ENCODE measurements at places on chromosomes 1 and 21. TPM values are rescaled to one million over a fixed set of nuclear protein-coding genes. Genes with fewer than 3 reads are reported as not detected.

Gene KCNK2
- 1.8 TPM for total RNA-seq

Gene PIK3R3
- total RNA-seq = 30.1 TPM

Gene SPRR1B
- total RNA-seq = not detected

Gene ASCL5
- total RNA-seq = not detected

Gene AMIGO1
- total RNA-seq = 7.8 TPM

Gene HNRNPU
- total RNA-seq = 254 TPM

Gene PLA2G2F
- not detected for total RNA-seq

Gene RIPK4
- total RNA-seq = 9.2 TPM

Gene IL23R
- total RNA-seq = not detected

Gene PRR9
- not detected for total RNA-seq

- DNase-seq = no peak
Observed at GRCh38 chr1:172487550-172487949, 43.7 kb upstream of the PIGC start.

DNA sequence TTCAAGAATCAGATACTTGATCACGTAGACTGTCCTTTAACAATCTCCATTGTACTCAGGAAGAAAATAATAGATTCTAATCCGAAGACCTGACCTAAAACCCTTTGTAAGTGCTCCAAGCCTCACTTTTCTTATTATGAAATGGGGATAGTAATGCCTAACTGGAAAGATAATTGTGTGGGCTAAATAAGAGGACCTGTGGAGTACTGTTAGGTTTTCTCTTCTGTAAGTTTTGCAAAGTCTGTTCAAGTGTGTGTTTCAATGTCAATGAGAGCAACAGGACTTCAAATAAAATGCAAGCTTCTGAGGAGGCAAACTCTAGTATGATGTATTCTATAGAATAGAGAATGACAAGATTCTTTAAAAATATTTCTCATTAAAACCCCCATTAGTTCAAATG is 348.6 kb downstream of the USP25 start:
- DNase-seq = no peak

DNA sequence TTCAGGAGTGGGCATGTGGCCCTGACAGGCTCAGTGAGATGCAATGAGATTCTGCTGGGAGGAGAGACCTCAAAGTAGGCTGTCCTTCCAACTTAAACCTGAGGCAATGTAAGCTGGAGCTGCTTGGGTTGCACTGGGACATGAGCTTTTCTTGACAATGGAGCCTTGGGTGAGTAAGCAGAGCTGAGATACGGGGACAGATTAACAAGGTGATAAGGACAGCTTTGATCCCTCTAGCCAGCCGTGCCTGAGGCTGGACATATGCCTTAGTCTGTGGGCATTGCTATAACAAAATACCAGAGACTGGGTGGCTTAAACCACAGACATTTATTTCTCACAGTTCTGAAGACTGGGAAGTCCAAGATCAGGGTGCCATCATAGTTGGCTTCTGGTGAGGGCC is 18.3 kb upstream of the NGF start:
- no peak for DNase-seq

- DNase-seq = no peak
Observed at GRCh38 chr1:87497380-87498203, 168.9 kb downstream of the LMO4 start.

GRCh38 chr21:41864311-41865001 is 14.7 kb downstream of the PRDM15 start:
- DNase-seq = no peak

GRCh38 chr1:42657201-42657600 is 1.0 kb upstream of the PPIH start:
- DNase-seq = no peak

DNA sequence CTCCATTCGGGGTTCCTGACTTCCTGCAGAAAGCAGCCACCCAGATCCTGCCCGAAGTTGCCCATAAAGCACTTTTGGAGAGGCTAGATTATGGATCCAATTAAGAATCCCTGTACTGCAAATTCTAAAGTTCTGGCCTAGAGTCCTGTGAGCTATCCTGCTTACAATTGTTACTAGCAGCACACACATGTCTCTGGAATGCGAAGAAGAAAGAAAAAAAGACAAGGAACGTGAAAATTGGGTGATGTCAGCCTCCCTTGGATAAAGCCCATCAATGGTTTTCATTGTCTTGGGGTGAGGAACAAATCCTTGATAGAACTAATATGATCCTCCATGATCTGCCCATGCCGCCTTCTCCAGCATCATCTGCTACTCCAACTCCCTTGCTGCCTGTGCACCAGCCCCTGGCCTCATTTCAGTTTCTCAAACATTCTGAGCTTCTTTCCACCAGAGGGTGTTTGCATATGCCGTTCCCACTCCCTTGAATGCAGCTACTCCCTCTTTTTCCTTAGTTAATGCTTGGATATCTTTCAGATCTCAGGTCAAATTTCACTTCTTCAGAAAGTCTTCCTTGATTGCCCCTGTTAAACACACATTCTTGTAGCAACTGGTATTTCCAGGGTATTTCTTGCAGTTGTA is 94.0 kb downstream of the ST6GALNAC5 start:
- no peak for DNase-seq

- peak; percentile 36 for DNase-seq
Observed at GRCh38 chr1:212234431-212235395, 50.5 kb upstream of the PPP2R5A start.

- no peak for DNase-seq
Observed at GRCh38 chr1:43621861-43622260, 28.1 kb upstream of the KDM4A start.

DNA sequence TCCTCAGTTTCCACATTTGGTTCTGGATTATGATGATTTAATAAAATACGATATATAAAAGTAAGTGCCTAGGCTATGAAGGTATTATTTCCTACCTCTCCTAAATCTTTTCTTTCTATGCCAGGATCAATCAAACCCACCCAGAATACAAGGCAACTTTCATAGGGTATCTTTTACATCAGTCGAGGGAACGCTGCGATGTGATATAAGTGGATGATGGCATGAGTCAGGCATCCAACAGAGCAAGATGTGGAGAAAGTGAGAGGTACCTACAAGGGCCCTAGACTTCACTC is 781 bp downstream of the TTLL7 start:
- no peak for DNase-seq

DNA sequence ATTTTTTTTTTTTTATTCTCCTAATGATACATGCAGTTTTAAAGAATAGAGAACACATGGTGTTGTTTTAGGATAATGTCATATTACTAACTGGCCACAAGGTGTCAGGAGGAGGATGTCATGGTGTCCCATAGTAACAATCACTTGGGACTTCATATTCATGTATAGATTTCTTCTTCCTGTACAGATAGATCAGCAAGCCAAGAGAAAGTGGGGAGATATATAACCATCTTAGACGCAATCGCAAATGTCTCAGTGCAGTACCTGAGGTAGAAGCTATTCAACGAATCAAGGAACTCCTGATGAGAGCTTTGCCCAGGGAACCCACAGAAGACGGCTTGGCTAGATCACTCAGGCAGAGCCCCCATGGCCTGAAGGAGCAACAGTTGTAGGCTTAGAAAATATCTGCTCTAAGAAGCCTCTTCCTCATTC is 12.3 kb downstream of the OR2T11 start:
- no peak for DNase-seq

GRCh38 chr1:91635763-91636162 is 135.1 kb downstream of the CDC7 start:
- no peak for DNase-seq

- no peak for DNase-seq
Observed at GRCh38 chr21:41366522-41367151, 4.8 kb downstream of the MX2 start.

GRCh38 chr21:38938343-38938742 is 132.6 kb downstream of the ETS2 start:
- DNase-seq = no peak

- no peak for DNase-seq
Observed at GRCh38 chr1:92051948-92052347, 22.2 kb downstream of the EPHX4 start.

DNA sequence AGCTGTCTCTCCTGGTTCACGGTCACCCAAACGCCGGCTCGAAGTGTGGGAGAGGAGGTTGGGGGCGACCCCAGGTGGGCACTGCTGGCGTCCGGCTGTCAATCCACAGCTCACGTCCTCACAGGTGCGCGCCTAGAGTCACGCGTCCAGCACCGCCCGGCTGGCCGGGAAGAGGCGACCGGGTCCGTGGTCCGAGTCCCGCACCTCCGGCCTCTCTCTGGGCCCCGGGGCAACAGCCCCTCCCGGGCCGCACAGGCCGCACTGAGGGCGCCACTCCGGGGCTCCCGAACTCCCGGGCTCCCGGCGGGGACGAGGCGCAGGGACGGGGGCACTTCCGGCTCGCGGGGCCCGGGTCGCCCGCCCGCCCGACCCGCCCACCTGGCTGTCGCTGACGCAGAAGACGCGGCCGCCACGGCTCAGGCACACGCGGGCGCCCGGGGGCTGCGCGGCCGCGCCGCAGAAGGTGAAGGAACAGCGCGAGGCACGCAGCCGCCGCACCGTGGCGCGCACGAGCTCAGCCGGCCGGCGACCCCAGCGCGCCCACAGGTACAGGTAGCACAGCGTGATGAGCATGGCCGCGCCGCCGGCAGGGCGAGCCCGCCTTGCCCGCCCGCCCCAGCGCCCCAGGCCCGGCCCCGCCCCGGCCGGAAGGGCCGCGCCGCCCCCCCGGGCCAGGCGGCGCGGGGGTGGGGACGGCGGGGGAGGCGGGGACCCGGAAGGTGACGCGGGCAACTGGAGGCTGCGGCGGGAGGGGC is at the start of gene HLCS:
Gene HLCS (minus strand): TSS at position 604 of the 755 bp plus-strand sequence. CDS start 31 bp downstream, at position 573.
- DNase-seq = no peak

DNA sequence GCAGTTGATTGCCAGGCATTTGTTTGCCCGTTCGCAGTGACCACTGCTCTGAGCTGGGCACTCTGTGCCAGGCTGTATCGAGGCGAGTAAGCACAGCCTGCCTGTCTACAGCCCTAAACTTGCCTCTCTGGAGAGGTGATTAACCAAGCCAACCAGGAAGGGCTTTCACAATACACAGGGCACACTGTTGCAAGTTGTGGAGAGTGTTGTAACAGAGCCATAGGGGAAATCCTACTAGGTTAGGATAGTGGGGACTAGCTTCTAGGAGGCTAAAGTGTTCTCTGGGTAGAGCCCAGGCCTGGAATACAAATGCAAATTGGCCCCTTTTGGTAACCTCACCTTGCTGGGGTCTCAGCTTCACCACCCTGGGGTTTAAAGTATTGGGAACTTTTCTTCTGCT is 23.8 kb downstream of the PRDM2 start:
- no peak for DNase-seq

DNA sequence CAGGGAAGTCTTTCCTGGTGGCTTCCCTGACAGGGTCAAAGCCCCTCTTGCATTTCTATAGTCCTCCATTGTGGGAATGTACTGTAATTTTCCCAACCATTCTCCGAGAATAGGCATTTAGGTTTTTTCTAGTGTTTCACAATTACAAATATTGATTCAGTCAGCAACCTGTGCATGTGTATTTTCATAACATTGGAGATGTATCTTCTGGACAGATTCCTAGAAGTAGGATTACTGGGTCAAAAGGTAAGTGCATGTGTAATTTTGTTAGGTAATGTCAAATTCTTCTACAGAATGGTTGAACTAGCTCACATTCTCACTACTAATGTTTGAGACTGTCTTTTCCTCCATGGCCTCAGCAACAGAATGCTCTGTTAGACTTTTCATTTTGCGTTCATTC is 8.3 kb upstream of the PLA2G2A start:
- no peak for DNase-seq

DNA sequence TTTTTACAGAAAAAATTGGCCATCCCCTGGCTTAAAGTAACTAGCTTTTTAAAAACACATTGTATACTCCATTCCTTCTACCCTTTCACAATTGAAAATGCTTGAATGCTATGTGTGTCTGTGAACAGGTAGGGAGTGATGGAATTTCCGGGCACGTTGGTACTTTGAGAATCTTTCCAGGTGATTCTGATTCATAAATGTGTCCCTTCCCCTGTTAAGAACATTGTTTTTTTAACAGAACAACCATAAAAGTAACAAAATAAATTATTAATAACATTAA is 57.4 kb upstream of the QSOX1 start:
- DNase-seq = no peak

DNA sequence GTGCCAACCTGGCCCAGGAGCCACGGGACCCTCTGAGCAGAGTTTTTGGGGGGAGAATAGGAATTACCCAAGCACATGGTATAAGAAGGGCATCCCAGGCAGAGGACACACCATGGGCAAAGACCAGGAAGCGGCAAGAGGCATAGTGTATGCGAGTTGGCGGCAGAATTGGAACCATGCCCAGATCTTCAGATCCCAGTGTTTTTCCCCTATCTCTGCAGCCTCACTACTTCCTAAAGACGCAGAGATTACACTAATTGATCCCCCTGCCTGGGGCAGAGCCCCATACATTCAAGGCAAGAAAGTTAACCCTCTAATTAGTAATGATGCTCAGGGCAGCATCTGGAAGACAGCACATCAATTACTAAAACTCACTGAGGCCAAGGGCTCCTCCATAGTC is 48.2 kb downstream of the SYT2 start:
- no peak for DNase-seq
